ENCODE measurements at places on chromosomes 16 and 17.

DNA sequence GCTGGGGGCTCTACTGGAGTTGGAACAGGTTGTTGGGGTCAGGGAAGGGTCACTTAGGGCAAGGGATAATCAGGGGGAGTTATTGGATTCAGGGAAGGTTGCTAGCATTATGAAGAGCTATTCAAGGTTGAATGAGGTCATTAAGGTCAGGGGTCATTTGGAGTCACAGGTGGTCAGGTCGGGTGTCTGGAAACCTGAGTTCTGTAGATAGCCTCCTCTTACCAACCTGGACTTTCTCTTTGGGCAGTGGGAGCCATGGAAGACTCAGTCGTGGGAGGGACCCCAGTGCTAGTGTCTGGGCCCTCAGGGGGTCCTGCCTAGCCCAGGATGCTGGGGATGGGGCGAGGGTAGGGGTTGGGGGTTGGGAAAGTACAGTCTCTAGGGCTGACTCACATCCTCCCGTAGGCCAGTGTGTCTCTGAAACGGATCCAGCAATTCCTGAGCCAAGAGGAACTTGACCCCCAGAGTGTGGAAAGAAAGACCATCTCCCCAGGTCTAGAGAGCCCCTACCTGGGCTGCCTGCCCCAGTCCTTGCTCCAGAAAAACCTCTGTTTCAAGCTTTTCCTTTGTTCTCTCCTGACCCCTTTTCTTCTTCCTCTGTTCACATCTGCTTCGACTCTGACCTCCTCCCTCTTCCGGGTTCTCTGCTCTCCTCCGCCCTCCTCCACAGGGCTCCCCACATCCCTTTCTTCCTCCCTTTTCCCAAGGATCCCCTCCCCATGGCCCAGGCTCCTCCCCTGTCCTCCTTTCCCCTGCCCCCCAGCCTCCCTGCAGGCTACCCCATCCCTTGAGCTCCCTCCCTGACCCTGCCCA, 33.5 kb downstream of the ABCC3 start:
- DNase-seq: no peak

DNA sequence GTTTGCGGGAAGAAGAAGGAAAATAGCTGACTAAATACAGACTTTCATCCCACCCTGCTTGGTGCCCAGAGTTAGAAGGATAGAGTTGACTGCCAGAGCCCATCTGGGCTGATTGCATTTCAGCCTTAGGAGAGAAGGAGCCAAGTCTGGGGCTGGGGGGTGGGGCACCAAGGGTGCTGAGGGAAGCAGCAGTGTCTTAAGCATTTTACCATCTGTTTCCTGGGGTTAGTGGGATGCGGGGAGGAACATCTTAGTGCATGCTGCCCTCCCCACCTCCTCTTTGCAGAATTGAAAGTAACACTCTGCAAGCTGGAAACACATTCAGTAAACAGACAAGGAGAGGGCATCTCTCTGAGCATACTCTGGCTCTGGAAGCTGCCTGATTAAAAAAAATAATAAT, 1.5 kb upstream of the ARL5C start:
- no peak for DNase-seq

DNA sequence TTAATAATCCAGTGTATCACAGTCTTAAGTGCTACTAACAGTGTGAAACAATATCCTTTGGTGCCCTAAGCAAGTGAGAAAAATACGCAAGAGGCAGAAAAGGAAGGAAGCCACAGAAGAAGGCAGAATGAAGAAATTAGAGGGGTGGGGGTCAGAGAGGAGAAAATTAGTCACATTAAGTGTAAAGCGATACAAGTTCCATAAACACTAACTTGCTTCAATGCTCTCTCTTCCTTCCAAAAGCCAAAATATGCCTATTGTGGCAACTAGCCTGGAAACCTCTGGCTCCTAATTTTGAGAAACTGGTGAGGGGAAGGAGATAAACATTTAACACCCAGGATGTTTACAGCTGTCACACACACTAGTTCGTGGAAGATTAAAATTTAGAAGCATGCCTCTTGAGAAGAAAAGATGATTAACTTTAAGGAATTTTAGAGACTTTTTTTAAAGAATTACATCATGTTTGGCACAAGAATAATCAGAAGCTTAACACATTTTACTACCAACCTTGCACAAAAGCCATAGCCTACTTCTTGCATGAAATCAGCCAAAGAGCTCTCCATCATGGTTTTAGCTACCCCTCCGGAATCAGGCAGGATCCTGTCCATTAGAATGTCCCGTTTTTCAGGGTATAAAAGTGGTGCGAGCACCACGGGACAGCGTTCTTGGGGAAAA, 44.7 kb downstream of the CNOT1 start:
- DNase-seq: no peak

GRCh38 chr17:48472411-48473281, 42.6 kb upstream of the SKAP1 start:
- no peak for DNase-seq

DNA sequence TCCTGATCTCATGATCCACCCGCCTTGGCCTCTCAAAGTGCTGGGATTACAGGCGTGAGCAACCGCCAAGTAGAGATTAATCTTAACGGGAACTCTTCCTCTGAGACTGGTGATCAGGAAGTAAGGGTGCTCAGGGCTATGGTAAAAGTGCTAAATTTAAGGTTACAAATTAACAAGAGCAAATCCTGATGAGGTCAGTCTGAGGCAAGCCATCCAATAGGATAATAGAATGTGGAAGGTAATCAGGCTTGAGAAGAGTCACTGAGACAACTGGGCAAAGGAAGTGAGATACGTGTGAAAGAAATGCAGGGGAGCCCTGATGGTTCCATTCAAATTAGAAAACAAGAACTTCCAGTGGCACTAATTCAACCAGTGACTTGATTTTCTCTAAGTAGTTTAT, 69.1 kb downstream of the CACNG1 start:
- DNase-seq: no peak

- DNase-seq: no peak
Observed at GRCh38 chr17:8371786-8372185, 4.7 kb downstream of the KRABD2 start.

GRCh38 chr16:53768593-53768992, 64.6 kb downstream of the FTO start:
- DNase-seq: no peak

DNA sequence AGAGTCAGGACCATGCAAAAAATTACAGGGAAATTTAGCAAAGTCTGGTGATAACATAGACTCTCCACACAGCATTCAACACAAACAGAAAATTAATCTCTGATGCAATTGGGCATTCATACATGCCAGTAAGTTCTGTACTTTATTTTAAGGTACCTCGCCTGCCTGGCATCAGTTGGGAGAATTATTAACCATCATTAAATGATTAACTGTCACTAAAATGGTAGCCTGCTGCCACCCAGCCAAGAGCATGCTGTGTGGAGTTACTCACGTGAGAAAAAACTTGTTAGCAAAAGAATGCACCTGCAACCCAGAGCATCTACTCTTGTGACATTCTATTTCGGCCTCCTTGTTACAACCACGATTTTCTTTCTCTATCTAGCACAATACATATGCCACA, 117.2 kb downstream of the GRIN2A start:
- no peak for DNase-seq

DNA sequence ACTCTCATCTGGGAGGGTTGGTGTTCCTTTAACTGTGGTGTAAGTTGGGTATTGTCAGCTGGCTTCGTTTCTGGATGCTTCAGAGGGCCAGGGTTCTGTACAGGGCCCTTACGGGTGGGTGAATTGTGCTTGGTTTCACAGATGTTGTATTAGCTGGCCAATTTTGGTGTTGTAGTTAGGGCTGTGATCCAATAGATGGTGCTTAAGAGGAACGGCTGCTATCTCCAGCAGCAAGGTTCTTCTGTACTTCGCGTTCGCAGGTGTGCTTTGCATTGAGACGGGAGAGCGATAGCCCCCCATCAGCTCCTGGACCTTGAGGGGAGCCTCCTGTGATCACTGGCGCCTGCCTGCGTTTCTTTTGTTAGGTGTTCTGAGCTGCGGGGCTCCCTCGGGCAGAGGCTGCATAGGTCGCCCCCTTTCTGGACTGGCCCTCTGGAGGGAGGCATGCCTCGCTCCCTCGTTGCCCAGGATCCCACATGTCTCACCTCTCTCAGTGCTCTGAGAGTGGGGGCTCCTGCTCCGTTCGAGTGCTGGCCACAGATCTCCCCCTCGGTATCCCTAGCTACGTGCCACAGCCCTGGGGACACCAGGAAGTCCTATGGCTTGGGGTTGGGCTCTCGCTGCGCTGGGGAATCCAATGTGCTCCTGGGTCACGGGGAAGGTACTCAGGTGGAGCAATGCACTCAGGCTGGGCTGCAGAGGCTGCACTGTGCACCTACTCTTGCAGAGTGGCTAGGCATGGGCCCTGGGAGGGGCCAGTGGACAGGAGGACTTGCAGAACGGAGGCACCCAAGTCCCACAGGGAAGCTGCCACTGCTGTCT, 837 bp upstream of the PRDM7 start:
- no peak for DNase-seq

GRCh38 chr17:57541472-57542394, 203.4 kb downstream of the CCDC182 start:
- DNase-seq: no peak

DNA sequence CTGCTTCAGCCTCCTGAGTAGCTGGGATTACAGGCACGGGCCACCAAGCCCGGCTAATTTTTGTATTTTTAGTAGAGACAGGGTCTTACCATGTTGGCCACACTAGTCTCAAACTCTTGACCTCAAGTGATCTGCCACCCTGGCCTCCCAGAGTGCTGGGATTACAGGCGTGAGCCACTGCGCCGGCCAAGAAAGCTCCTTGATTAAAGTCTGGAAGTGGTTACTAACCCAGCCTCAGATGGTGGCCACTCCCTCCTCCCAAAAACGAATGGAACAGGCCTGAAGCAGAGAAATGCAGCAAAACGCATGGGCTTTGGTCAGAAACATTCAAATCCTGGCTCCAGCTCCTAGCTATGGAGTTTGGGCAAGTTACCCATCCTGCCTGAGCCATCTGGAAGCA, 11.3 kb downstream of the FKBP10 start:
- no peak for DNase-seq

DNA sequence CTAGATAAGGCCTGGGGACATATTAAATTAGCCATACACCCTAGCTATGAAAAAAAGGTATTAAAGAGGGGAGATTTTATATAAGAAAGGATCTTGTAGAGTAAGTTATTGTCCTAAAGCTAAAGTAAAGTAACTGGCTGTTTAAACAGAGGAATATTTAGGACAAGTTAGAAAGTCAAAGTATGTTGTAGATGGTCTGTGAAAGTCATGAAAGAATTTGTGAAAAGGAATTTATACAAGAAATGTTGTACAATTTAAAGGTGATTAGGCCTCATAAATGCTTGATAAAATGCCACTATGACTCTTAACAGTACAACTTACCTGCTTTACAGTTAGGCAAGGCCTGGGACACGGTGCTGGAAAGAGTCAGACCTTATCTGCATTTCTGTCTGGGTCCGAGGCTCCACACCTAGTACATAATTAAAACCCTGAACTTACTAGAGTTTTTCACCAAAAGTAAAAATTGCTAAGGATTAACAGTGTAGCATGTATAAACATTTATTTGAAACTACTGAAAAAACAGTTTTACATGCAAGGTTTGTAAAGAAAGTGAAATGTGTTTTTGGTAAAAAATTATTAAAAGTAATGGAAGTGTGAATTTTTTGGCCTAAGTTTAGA, 445.3 kb upstream of the TOM1L1 start:
- no peak for DNase-seq

DNA sequence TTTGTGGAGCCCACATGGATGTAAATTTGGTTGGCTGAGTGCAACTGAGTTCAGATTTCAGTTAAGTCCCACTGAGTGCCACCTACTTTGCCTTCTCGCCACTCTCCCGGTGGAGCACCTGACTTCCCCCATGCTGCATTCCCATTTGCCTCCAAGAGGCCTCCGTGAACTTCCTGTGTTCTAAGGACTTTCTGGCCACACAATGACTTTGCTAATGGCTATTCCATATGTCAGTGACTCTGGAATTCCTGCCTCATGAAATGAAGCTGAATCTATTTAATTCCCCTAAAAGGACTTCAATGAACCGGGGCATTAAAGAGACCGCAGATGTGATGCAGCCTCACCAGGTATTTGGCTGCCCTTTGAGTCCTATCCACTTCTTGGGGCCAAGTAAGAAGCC, 29.9 kb downstream of the ABCC12 start:
- no peak for DNase-seq
